Gastrocnemius medialis (tissue), 4 donors: ENCODE measurements at places on chromosomes 2 and 18.

DNA sequence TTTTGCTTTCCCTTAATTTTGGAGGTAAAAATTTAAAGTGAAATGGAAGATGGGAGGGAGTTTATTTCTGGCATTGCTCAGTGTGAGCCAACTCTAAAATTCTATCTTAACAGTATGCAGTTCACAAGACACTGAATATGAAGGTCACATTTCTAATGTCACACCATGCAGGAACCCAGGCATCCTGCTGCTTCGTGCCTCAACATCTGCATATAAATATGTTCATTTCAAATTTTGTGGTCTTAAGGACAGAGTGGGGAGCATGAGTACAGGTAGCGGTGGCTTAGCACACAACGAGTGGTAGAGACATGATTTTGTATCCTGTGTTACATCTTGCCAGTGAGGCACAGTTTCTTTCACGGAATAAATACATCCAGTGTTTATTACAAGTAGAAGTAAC is 102.4 kb downstream of the ARL4C start:
- DNase-seq: no peak

GRCh38 chr2:104077573-104077972 is 776.3 kb upstream of the POU3F3 start:
- no peak for DNase-seq

GRCh38 chr2:113700186-113700841 is 56.1 kb downstream of the SLC35F5 start:
- no peak for DNase-seq

GRCh38 chr2:70440621-70441020 is 113.0 kb downstream of the TGFA start:
- DNase-seq: no peak

GRCh38 chr2:72981536-72981935 is 64.2 kb downstream of the EMX1 start:
- DNase-seq: no peak
